CD4-positive, alpha-beta T cell (primary cell): ENCODE measurements at places on chromosomes 7 and 10.

- DNase-seq = no peak
Observed at GRCh38 chr7:32163896-32164295, 93.7 kb upstream of the PDE1C start.

- no peak for DNase-seq
Observed at GRCh38 chr10:17348501-17349349, 105.7 kb downstream of the ST8SIA6 start.

GRCh38 chr7:6649241-6649961 lies 12.3 kb downstream of the ZNF316 start:
- DNase-seq = no peak

GRCh38 chr7:51251290-51251689 lies 65.3 kb downstream of the COBL start:
- DNase-seq = no peak

DNA sequence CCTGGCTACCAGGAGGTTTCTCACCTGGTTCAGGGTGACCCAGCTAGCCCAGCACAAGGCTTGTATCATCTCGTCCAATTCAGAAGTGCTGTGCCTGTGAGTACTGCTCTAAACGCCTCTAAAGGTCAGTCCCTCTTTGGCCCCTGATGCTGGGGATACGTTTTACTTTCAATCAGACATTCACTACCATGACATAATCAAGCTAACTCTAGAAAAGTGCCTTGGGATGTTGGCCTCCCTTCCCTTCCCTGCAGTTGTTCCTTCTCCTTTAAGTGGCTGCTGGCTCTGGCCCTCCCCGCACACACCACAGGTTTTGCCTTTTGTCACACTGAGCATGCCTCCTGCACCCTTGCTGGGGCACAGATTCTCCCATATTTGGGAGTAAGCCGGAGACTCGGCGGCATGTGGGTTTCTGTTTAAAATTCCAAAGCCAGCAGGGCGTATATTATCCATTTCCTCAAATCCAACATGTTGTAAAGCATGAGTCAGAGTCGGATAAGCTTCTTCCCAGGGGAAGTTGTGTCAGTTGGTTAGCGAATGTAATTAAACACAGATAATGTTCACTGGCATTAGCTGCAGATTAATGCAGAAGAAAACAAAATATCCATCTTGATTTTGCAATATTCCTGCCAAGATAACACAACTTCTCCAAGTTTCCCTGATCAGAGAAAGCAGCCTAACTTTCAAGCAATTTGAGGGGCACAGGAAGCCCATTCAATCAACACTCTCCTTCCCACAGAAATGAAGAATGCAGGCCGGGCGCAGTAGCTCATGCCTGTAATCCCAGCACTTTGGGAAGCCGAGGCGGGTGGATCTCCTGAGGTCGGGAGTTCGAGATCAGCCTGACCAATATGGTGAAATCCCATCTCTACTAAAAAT lies 31.8 kb upstream of the VCL start:
- DNase-seq = no peak
